ENCODE measurements at places on chromosomes 6 and 20.
A peak's percentile ranks its signal among the peaks of the same experiment; 100 is the strongest.

- DNase-seq = no peak
These were observed 20.8 kb upstream of the ERVFRD-1 start for GRCh38 chr6:11132194-11132888.

DNA sequence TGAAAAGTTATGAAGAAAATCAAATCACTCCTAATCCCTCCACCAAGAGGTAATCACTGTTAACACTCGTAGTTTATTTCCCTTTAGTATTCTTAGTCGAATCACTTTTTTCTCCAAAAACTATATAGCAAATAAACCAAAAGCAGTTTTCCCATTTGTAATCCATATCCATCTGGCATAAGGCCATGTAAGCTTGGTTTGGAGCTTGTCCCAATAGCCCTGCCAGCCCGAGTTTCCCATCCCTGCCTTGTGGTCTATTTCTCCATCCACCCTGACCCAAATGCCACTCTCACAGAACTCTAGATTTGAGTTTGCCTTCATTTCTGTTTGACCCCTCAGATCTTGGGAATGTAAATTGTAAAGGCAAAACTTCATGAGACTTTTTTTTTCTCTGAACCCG lies 71.8 kb upstream of the DSP start:
- no peak for DNase-seq

DNA sequence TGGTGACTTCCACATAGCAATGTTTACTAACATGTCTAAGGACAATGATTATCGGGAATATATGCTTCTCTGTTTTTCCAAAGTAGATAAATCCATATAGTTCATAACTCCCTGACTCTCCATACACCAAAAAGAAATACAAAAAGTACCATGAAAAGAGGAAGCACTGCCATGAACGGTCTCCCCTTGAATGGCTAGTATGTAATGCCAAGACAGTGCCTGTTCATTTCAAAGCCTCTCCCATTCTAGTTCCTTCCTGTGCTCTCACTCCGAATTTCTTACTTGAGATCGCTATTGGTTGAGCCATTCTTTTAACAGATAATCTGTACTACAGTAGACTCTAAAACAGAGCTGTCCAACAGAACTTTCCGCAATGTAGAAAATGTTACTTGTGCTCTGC lies 54.8 kb upstream of the EDN1 start:
- no peak for DNase-seq

GRCh38 chr6:13256266-13257001 lies 71.9 kb downstream of the TBC1D7 start:
- DNase-seq = no peak

- DNase-seq = peak; percentile 46
These were observed 735 bp downstream of the FAM135A start for GRCh38 chr6:70413992-70414494.

GRCh38 chr6:37620519-37620918 lies 77.2 kb downstream of the MDGA1 start:
- peak; percentile 12 for DNase-seq

DNA sequence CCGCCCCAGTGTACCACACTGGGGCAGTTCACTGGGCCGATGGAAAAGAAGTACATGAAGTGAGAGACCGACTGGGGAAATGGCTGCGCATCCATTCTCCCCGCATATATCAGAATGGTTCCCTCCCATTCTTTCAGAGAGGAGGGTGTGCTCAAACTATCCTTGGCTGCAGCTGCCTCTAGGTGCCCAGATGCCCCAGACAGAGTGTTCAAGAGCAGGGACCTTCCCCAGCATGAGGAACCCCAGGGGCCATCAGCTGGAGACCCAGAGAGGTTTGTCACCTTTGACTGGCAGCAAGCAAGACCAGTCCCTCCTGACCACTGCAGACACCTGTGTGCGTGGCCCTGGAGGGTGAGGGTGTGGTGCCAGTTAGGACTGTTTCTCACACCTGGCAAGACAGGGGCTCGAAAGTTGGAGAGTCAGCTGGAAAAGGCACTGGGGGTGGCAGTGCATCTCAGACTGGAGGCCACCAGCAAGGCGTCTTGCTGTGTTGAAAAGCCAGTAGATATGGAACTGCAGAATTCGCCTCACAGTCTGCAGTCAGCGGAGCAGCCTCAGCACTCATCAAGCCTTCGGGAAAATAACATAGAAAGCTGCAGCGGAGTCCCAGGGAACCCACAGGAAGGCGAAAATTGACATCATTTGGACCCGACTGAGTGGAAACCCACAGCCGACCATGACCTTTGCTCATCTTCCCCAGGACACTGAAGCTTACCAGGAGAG lies 76.7 kb downstream of the GPR6 start:
- DNase-seq = no peak

GRCh38 chr20:51456511-51457509 lies 85.7 kb downstream of the NFATC2 start:
- DNase-seq = peak; percentile 91

DNA sequence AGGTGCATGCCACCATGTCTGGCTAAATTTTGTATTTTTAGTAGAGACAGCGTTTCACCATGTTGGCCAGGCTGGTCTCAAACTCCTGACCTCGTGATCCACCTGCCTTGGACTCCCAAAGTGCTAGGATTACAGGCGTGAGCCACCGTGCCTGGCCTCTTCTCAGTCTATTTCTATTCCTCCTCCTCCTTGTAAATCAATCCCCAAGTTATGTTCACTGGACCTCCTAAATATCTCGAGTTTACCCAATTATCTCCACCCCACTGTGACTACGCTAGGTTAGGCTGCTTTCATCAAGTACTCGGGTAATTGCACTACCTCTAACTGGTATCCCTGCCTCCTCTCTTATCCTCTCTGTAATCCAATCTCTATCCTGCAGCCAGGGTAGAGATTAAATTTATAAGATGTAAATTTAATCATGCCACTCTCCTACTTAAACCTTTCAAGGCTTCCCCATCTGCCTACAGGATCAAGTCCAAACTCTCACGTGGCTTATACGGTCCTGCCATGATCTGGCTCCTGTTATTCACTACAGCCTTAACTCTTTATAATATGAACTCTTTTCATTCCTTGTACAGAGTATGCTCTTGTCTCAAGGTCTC lies 837 bp upstream of the MAD2L1BP start:
- no peak for DNase-seq

- no peak for DNase-seq
These were observed 50.0 kb downstream of the SNAP25 start for GRCh38 chr20:10268636-10269035.

- no peak for DNase-seq
These were observed 36.3 kb upstream of the IBTK start for GRCh38 chr6:82283771-82284410.

- no peak for DNase-seq
These were observed 14.6 kb downstream of the GCLC start for GRCh38 chr6:53530346-53530745.

GRCh38 chr6:144310765-144311164 lies 25.6 kb downstream of the UTRN start:
- DNase-seq = no peak

DNA sequence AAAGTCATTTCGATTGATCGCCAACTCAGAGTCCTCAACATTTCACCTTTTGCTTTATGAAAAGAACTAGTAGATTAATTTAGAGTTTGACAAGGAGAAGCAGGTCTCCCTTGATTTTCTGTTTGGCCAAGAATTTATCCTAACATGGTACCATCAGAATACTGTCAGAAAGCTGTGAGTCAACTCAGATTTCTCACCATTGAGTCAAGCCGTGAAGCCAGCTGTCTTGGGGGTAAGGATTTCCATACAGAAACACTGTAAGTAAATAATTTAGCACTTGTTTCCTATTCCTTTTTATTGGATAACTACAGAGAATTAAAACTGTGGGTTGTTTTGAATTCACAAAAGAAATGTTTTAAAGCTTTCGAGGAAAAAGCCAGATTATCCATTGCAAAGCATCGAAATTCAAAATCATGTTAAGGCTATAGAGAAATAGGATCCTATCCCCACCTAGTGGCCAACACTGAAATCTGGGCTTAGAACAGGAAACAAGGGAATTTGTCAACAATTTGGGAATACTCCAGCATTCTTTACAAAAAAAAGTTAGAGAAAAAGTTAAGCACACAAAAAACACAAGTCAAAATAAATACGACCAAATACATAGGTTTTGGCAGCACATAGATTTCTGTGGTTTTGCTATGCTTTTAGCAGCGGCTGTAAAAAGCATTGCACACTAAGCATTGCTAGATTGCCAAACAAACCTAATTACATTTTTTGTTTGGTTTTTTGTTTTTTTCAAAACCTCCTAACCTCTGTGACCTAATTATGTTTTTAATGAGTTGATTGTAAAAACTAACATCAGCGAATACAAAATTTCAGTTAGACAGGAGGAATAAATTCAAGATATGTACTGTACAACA lies 44.2 kb downstream of the COL11A2 start:
- peak; percentile 62 for DNase-seq

DNA sequence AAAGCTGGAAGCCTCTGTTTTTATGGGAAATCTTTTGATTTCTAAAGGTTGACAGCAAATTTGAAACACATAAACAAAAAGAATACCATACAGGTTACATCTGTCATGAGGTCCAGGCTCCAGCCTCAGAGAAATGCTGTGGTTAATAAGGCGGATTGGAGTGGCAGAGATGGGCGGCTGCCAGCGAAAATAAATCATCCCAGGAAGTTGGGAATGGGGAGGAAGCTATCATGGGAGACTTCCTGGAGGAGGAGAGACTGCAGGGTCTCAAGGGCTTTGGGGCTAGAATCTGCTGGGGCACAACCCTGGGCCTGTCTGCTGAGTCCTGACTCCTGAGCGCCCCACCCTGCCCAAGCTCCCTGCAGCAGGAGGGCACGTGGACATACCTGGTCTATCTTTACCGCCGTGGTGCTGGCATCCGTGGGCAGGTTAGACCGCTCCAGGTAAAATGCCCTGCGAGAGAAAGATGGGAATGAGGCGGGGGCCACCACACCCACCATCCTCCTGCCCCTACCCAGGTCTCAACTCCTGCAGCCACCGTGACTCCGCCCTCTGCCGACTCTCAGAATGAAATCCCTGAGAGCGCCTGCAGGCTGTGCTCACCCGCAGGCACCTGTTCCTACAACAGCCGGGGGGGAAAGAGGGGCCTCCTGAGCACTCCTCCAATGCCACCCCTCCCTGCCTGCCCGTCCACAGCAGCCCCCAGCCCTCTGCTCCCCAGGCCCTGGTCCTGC lies 197.3 kb downstream of the PREX1 start:
- no peak for DNase-seq

DNA sequence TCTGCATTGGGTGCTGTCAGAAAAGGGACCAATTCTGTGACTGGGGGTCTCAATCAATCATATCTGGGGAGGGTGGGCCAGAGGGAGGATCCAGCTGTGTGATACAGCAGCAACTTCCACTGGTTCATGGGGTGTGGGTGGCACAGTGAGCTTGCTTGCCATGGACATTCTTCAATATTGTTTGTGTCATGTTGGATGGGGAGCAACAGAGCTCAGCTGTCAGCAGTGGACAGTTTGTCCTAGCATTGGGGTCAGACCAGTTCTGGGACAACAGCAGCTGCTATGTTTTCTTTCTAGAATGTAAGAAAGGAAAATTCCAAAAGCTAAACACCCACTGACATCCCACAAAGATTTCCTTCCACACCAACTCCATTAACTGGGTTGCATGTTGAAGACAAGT lies 221.9 kb upstream of the CDH4 start:
- DNase-seq = no peak

DNA sequence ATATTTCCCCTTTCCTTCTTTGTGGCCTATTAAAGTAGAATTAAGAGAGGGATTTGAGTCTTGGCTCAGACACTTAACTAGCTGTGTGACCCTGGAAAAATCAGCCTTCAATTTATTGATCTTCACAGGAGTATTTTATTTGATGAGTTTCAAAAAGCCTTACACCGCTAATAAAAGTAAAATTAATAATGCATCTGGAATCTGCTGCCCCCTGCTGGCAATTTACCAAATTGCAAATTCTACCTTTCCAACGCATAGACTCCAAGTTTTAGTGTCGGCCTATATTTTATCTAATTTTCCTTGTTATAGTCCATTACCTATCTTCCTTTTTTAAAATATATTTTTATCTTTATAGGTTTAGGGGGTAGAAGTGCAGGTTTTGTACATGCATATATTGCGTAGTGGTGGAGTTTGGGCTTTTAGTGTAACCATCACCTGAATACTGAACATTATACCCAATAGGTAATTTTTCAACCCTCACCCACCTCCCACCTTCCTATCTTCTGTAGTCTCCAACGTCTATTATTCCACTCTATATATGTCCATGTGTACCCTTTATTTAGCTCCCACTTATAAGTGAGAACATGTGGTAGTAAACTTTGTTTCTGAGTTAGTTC lies 46.3 kb downstream of the GOPC start:
- DNase-seq = peak; percentile 69

DNA sequence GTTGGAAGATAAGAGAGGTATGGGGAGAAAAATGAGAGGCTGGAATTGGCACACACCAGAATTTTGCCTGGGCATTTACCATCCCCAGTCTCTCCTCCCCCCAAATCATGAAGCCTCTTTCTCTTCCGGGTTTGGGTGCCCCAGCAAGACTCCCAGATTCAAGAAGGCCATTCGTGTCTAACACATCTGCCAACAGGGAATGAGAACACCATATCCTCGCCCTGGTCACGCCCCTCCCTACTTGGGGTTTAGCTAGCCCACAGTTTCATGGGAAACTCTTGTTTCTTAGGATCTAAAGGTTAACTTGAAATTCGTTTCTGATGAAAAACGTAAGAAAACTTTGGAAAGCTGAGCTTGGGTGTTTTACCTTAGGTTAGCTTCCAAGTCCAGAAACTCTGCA lies 105.5 kb upstream of the TMEM170B start:
- no peak for DNase-seq

GRCh38 chr20:4122926-4123325 lies 107.6 kb upstream of the RNF24 start:
- DNase-seq = no peak

- no peak for DNase-seq
These were observed 111.8 kb downstream of the EDN3 start for GRCh38 chr20:59412181-59412580.

DNA sequence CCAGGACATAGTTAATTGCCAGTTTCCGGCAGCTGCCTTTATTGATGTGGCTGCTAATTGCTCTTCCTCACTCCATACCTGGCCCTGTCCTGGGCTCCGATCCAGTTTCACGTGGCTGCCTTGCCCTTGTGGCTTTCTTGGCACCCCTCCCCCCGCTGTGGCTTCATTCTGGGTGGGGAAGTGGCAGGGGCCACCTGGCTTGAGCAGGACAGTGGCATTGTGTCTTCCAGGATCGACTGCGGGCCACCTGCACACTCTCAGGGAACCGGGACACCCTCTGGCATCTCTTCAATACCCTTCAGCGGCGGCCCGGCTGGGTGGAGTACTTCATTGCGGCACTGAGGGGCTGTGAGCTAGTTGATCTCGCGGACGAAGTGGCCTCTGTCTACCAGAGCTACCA lies 10.8 kb downstream of the MAVS start:
- DNase-seq = no peak

GRCh38 chr6:13302291-13302690 lies 26.0 kb downstream of the TBC1D7 start:
- DNase-seq = no peak

GRCh38 chr20:44943828-44944227 lies 16.4 kb downstream of the TOMM34 start:
- no peak for DNase-seq

GRCh38 chr6:81969814-81970213 lies 217.3 kb upstream of the TENT5A start:
- DNase-seq = no peak

All from hematopoietic multipotent progenitor cell treated with erythropoietin and hydrocortisone succinate and interleukin-3 and kit ligand, for 6 days (in vitro differentiated cells).